Esophagus mucosa (tissue), 1 donor: ENCODE measurements at places on chromosomes 2 and 18. TPM values are rescaled to one million over a fixed set of nuclear protein-coding genes. Genes with fewer than 3 reads are reported as not detected.
A peak's percentile ranks its signal among the peaks of the same experiment; 100 is the strongest.

DNA sequence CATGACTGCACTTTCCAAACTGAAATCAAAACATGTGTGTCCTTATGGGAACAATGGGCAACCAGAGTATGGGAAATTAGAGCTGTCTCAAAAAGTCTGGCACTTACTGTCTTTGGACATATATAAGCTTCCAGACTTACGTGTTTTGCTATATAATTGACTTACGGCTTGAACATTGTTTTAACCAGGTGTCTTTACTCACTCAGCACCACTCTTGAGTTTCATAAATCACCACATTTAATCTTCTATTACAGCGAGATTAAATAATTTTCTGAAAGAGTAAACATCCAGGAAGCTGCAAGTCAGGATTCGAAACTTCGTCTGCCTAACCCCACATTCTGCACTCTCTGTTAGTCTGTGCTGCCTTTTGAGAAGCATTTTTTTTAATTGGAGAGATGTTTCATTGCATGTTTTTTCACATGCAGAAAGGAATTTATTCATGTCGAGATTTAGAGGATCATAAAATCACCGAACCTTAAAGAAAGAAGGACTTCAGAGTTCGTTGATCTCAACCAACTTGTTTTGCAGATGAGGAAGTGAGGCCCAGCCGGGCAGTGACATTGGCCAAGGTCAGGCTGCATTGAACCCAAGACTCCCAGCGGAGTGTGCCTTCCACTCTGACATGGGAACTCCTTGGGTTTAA lies 137.3 kb downstream of the SETBP1 start:
- ATAC-seq = no peak

GRCh38 chr2:20916604-20917286 lies 93.8 kb upstream of the LDAH start:
- peak; percentile 24 for ATAC-seq

- no peak for ATAC-seq
These were observed 105.7 kb upstream of the GAREM1 start for GRCh38 chr18:32576296-32576916.

- peak; percentile 81 for ATAC-seq
These were observed 8.1 kb downstream of the LBH start for GRCh38 chr2:30239308-30239985.

Gene ACAA2
- total RNA-seq = 27.6 TPM

Gene KHK
- total RNA-seq = 3.5 TPM

GRCh38 chr2:83972128-83972527 lies 487.0 kb downstream of the SUCLG1 start:
- ATAC-seq = no peak

Gene GAD1
- total RNA-seq = 1.1 TPM

Gene ABHD1
- total RNA-seq = not detected

GRCh38 chr2:28364610-28365009 lies 28.0 kb upstream of the FOSL2 start:
- no peak for ATAC-seq

DNA sequence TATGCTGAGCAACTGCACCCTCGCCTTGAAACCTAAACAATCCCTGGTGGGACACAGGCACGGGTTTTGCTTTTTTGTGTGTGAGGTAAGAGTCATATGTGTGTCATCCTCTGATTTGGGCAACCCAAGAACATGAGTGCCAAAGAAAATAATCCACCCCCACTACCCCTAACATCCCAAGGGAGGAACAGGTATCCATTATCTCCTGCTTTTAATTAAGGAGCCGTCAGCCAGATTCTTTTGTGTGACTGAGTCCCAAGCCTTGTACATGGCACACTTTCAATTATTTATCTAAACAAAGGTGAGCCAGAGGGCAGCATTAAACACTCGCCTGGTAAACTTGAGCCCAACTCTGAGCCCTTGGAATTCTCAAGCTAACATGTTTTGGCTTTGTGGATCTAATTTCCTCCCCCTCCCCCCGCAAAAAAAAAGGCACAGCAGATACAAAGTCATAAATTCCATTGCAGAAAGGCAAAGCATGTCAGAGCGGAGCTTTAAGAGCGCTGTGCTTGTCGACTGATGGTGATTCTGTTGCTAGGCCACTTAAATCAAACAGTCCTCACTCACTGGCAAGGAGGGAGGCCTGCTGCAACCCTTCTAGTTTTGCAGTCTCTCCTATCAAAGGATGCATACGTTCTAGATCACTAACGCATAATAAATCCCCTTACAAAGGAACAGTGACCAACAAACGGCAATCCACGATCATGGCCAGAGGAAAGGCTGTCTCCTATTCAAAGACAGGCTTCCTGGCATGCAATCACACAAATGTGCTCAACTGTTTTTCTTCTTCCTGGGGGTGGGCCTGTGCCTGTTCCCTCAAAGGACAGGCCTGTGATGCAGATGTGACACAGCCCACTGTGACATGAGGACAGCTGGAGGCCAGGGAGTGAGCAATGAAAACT lies 143.5 kb upstream of the LMAN1 start:
- peak; percentile 28 for ATAC-seq

- no peak for ATAC-seq
These were observed 21.1 kb downstream of the NFE2L2 start for GRCh38 chr2:177243476-177243875.

Gene KIAA2012
- not detected for total RNA-seq

GRCh38 chr2:197205585-197206215 lies 104.9 kb downstream of the ANKRD44 start:
- peak; percentile 25 for ATAC-seq

Gene TPO
- 1.2 TPM for total RNA-seq

Gene RDH14
- total RNA-seq = 11.2 TPM

DNA sequence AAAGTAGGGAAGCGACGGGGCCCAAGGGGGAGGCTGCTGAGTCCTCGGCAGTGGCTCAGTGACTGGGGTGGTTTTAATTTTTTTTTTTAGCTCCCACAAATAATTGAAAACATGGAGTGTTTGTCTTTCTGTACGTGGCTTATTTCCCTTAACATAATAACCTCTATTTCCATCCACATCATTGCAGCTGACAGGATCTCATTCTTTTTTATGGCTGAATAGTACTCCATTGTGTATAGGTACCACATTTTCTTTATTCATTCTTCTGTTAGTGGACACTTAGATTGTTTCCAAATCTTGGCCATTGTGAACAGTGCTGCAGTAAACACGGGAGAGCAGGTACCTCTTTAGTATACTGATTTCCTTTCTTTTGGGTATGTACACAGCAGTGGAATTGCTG lies 65.1 kb downstream of the ASAP2 start:
- ATAC-seq = no peak

Gene ANKRD53
- 0.40 TPM for total RNA-seq

GRCh38 chr2:121071034-121071504 lies 213.9 kb downstream of the TFCP2L1 start:
- ATAC-seq = peak; percentile 32

Gene MALL
- total RNA-seq = 248 TPM

GRCh38 chr2:8232871-8233270 lies 449.0 kb upstream of the ID2 start:
- ATAC-seq = no peak

Gene ANO7
- 0.12 TPM for total RNA-seq

DNA sequence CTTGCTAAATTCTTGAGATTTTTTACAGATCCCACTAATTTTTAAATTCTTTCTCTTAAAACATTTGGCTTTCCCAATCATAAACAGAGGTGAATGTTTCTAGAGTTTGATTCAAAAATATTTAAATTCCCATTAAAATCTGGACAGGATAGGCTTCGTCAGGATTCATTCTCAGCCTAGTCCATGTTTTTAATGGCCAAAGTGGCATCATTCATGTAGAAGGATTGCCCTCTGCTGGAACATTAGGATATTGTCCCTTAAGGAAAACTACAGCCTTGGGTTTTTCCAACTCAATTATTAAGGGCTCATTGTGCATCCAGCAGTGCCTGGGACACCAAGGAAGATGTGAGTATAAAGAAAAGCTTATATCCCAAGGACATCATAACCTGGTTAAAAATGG lies 71.7 kb downstream of the TPGS2 start:
- ATAC-seq = peak; percentile 62

DNA sequence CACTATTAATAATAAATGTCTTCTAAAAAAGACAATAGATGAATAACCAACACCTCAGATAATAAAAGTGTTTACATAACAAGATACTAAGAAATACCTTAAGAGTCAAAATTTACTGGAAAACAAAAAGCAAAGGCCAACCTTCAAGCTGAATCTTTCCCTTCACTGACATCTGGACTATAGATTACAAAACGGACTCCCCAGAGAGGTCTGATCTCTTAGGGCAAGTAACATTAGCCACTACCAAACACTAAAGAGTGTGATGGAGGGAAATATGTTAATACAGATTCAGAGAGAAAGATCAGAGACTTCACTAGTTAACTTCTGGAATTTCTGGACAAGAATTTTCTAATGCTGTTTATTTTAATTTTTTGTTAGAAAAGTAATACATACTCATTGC lies 13.9 kb downstream of the CLASP1 start:
- ATAC-seq = no peak

GRCh38 chr18:23462876-23463275 lies 9.8 kb downstream of the RIOK3 start:
- ATAC-seq = no peak

Gene SP5
- 0.16 TPM for total RNA-seq

Gene CYP26B1
- 1.9 TPM for total RNA-seq

- ATAC-seq = no peak
These were observed 304.9 kb downstream of the DSEL start for GRCh38 chr18:67211646-67212045.

GRCh38 chr2:17753803-17754663 lies at the start of the genes GEN1 and SMC6:
GEN1 (plus strand) TSS chr2:17754138; CDS start chr2:17759944, 5,806 bp downstream.
SMC6 (minus strand) TSS chr2:17753810; CDS start chr2:17745946, 7,864 bp downstream.
- peak; percentile 91 for ATAC-seq

Gene PID1
- total RNA-seq = 1.2 TPM

Gene MC4R
- not detected for total RNA-seq

DNA sequence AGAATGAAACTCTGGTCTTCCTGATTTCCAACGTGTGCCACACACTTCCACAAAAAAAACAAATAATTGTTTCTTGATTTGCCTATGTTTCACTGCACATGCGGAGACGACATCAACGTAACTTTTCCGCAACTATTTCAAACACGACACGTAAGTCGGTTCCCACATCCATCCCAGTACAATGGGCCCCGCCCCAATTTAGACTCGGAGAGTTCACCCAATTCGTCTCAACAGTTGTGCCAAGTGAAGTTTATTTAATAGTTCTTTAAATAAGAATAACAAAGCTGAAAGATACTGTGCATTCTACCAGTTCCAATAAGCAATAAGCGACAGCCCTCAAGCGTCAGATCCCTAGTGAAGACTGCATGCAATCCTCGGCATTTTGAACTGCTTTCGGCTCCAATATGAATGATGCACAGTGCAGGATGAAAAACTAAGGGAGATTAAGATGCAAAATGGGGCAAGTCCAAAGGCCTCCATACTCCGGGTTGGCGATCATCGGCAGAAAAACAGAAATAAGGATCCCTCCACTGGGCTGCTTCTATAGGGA lies 664 bp downstream of the CCT4 start:
- ATAC-seq = no peak

Gene B3GNT2
- 20.2 TPM for total RNA-seq
